ENCODE measurements at places on chromosomes 3 and 15. TPM values are rescaled to one million over a fixed set of nuclear protein-coding genes. Genes with fewer than 3 reads are reported as not detected.

DNA sequence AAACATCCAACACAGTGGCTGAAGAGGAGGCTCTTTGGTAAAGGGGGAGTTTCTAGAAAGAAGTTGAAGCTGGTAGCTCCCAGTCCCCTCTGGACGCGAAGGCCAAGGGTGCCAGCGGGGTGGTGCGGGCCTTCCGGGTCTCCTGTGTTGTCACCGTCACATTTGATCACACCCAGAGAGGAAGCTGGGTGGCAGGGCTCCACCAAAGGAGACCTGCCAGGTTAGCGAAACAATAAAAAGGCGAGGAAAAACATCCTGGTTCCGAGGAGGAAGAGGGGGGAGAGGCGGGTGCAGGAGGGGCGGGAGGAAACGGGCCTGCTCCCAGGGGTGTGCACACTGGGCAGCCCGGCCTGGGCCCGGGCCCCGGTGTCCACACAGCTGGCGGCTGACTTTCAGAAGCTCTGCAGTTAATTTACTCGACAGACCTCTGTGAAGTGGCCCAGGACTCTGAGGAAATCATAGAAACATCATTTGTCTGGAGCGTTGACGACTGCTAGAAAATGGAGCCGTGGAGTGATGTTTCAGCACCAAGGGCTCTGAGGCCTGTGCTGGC lies 12.1 kb downstream of the HEG1 start:
- no peak for DNase-seq

The WWTR1 gene
- total RNA-seq = 87.7 TPM

The SERF2 gene
- 769 TPM for total RNA-seq

DNA sequence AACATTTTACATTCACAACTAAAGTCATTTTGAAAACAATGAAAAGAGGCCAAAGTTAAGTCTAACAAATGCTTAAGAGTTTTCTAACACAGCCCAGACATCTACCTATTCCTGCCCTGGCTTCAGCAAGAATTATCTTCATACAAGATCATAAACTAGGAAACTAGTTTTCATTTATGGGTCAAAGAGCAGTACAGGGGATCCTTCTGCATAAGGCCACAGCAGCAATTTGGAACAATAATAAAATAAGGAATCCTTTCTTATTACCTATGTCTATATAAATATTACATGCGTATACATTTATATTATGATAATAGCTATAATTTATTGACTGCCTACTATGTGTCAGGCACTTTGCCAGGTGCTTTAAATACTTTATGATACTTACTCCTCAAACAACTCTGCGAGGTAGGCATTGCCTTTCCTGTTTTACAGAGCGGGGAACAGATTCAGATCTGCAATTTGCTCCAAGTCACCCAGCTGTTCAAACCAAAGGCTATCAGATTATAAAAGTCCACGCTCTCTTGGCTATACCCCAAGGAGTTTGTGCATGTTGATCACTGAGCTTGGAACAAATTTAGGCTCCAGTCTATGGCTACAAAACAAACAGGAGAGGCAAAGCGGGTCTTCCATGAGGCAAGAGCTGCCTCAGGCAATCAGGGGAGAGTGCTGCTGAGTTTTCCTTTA lies 196.4 kb downstream of the RORA start:
- no peak for DNase-seq

The ABI3BP gene
- 207 TPM for total RNA-seq

The AMT gene
- 9.0 TPM for total RNA-seq

DNA sequence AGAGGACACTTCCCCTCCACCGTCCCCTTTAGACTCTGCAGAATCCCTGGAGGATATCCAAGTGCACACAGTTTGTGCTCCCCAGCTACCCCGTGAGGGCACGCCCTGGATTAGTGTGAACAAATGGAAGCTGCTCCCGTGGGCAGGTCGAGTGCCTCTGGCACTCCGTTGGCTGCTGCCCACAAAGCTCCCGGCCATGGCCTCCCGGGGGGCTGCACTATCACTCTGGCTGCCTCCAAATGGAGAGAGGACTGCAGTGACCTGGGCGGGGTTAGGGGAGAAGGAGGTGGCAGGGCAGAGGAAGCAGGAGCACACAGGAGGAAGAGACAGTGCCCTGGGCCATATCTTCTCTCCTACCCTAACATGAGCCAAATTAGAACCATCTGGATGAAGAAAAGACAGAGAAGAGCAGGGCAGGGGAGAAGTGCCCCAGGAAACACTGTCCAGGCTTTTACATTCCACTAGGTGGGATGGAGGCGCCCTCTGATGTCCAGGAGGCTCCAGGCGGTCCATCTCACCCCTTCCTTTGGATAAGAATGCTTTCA lies 29.4 kb upstream of the ACAD9 start:
- no peak for DNase-seq

GRCh38 chr3:194854206-194854605 lies 168.5 kb downstream of the FAM43A start:
- no peak for DNase-seq

The UQCRC1 gene
- 126 TPM for total RNA-seq

GRCh38 chr3:6526321-6526720 lies 334.6 kb upstream of the GRM7 start:
- DNase-seq = no peak

All from upper lobe of right lung (tissue), 1 donor.